ENCODE measurements at places on chromosomes 2 and 18.

- peak; percentile 94 for DNase-seq
These were observed 1.5 kb upstream of the IRS1 start for GRCh38 chr2:226800941-226801784.

GRCh38 chr2:238220892-238221521 lies 17.5 kb upstream of the ILKAP start:
- no peak for DNase-seq

GRCh38 chr2:12005886-12006681 lies 259.7 kb downstream of the LPIN1 start:
- peak; percentile 14 for DNase-seq

- no peak for DNase-seq
These were observed 8.2 kb downstream of the TTC32 start for GRCh38 chr2:19893520-19894133.

- no peak for DNase-seq
These were observed 92.9 kb upstream of the SP3 start for GRCh38 chr2:174058026-174058425.

All from thyroid gland (tissue), 4 donors.